NCI-H1694 treated with DMSO at 0.1 percent for 48 hours (cell line): ENCODE measurements at places on chromosomes 6 and 20.

DNA sequence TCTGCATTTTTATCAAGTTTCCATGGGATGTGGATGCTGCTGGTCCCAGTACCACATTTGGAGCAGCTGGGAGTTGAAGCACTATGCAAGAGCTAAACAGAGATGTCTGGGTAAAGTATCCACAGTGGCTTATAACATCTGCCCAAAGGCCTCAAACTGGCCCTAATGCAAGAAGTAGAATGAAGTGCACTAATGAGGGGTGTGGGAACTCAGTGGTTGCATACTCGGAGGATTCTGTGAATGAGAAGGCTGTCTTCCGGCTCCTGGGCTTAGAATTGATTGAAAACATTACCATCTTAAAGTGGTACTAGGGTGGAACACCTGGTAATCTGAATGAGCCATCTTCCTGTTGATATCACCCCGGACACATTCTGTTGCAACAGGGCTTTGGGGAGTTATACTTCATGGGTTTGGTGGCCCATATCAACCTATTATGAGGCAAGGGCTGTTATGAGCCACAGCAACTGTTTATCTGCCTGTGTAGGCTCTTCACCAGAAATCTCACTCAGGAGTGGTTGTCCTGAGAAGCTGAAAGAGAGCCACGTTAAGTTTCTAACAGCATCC lies 54.7 kb upstream of the SNRPB2 start:
- no peak for DNase-seq

DNA sequence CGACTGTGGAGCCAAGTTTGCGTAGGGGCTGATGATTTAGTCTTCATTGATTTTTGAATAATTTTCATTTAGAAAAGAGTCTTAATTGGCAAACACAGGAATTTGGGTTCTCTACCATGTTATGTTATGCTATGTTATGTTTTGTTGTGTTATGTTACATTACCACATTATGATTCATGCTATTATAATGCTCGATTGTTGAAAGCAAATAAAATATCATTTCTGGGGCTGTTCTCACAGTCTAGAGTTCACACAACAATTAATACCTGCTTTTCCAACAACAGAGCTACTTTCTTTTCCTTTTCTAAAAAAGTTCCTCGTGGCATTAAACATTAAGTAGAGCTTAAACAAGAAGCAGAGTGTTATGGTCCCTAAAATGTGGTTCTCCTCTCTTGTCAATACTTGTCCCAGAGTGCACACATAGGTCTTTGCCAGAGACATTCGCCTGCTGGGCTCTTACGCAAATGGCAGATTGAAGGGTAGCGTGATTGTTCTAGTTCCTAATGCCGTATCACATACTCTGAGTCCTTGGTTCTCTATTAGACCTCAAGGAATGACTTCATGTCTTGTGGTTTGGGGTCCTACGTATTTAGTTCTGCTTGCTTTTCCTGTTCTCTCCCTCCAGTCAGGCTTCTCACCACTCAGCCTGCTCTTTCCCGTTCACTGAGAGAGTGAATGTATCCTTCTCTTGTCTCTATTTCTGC lies 370.3 kb downstream of the CD109 start:
- DNase-seq, result no peak

DNA sequence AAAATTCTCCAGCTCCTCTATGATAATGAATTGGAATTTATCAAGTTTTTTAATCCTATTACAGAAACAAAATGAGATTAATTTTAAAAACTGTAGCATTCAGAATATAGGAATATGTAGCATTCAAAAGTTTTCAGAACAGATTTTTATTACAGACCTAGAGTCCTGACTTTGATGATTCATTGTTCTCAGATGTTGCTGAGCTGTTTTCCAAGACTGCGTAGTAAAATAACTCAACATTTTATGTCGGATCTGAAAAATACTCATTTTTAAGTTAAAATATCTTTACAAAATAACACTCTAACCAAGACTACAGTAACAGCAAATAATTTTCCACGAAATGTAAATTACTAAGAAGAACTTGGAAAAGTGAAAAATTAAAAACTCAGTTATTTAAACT lies 67.1 kb downstream of the SYCP2 start:
- DNase-seq, result no peak

DNA sequence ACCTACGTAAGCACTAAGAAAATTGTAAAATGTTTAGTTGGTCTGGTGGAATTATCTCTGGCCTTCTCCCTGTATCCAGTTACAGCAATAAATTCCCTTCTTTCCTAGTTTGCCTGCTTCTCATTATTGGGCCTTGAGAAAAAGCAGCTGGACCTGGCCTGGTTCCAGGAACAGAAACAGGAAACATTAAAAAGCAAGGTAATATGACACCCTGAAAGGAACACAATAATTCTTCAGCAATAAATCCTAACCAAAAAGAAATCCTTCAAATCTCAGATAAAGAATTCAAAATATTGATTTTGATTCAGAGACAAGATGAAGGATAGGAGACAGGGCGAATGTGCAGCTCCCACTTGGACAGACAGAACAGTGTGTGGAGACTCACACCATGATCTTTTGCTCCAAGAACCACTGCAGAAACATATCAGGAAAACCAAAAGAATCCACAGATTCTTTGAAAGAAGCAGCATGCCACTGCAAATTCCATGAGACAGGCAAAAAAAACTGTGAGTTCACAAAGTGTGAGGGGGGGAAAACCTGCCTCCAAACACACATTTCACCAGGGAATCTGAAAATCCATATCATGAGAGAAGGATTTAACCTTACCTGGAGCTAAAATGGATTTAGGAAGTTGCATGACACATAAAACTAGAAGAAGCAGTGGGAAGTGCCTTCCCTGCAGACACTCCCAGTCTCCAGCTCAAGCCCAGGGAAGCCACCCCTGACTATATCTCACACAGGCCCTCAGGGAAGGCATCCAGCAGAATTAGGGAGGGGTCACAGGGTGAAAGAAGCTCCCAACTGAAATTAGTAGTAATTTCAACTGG lies 28.9 kb downstream of the TREM1 start:
- no peak for DNase-seq

DNA sequence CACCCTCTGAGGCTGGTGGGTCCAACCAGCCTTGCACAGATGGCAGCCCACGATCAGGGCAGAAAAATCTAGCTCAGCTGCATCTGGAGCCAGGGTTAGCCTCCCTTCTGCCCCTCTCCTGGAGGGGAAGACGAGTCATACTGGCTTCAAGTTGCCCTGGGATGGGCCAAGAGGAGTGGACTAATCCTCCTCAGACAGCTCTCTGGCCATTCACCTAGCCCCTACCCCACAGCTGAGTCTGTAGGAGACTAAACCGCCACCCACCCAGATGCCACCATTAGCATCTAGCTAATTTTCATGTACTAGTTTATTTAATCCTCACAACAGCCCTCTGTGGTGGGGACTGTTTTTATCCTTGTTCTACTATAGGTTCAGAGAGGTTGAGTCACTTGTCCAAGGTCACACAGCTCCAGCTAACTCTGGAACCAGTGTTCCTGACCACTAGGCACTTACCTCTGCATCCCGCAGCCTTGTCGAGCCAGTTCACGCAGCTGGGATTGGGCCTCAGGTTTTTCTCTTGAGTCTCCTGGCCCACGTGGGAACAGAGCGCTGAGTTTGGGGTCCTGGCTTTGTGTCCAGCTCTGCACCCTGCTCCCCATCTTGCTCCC lies 48.5 kb upstream of the CCDC167 start:
- DNase-seq, result no peak

GRCh38 chr6:118784641-118785164 lies 109.2 kb upstream of the ASF1A start:
- DNase-seq, result no peak

- DNase-seq, result no peak
Observed at GRCh38 chr6:9360881-9361280, 925.5 kb upstream of the SLC35B3 start.

GRCh38 chr6:783966-784735 lies 91.2 kb upstream of the EXOC2 start:
- DNase-seq, result no peak

DNA sequence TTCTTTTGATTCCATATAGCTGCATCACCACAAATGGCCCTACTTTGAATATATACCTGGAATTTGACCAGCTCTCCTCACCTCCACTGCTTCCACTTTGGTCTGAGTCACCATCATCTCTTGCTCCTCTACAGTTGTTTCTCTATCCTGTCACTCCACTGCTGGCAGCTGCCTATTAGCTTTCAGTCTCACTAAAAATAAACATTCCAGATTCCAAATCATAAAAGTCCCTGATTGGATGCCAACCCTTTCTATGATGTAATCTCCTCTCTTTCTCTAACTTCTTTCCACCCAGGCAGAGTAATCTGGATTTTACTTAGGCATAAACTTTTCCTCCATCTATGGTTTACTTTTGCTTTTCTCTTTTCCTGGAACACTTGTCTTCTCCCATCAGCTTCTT lies 49.1 kb downstream of the RFPL4B start:
- DNase-seq, result no peak

- DNase-seq, result no peak
Observed at GRCh38 chr6:138550346-138550767, 51.1 kb upstream of the NHSL1 start.

DNA sequence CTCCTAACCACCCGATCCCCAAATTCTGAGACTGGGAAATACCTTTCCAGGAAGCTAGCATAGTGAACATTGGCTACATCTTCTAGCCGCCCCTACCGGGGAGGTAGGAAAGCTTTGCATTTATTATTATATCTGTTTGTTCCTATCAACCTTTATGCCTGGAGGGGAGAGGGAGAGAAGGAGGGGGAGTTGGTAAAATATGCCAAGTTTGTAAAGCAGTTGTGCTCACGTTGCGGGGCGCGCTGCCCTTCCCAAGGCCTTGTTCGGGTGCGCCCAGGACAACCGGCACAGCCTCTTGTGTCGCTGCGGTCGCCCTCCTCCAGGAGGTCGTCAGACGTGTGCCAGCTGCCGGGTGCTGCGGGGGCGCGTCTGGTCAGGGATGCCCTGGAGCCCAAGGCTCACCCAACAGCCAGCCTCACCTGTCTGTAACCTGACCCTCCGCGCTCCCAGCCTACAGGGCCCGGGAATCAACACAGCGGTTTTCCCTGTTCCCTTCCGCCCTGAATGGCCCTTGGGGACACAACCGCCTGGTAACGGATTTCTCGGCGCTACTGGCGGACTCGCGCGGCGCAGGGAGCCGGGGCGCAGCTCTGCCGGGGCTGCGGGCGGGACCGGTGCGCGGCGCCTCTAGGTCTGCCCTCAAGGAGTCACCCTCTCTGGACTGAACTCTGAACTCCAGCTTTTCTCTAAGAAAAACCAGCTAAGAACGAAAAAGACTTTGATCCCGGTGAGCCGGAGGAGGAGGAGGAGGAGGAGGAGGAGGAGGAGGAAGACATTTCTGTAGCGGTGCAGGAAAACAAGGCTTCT lies 1.1 kb upstream of the OVOL2 start:
- DNase-seq, result no peak

DNA sequence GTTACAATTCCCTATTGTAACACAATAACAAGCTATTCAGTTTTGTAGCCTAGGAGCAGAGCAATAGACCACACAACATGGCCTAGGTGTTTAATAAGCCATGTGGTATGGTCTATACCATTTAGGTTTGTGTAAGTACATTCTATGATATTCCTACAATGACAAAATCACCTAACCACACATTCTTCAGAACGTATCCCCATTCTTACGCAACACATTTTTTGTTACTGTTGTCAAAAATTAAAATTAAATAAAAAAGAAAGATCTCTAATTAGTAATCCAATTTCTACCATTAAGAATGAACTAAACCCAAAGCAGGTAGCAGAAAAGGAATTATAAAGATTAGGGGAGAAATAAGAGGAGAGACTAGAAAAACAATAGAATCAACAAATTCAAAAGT lies 44.0 kb downstream of the RANBP9 start:
- no peak for DNase-seq

DNA sequence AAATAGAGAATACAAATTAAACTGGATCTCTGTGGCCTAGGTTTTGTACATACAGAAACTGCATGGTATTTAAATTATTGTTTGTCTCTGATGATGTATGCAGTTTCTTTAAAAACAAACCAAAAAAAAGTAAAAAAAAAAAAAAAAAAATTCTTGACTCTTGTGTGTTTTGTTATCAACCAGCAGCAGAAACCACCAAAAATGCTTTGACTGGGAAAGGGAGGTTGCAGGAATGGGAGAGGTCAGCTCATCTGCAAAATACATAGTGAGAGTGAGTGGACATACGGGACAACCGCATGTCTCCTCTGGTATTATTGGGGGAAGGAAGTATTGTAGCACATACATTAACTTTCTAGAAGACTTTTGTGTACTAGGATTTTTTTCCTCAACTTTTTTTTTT lies 38.0 kb downstream of the TBC1D7 start:
- DNase-seq, result no peak

- peak; percentile 92 for DNase-seq
Observed at GRCh38 chr20:5835321-5835821, 85.2 kb downstream of the SHLD1 start.

- DNase-seq, result no peak
Observed at GRCh38 chr20:36418711-36419110, 112.6 kb downstream of the DLGAP4 start.

GRCh38 chr20:8357703-8358102 lies 225.6 kb downstream of the PLCB1 start:
- DNase-seq, result no peak

DNA sequence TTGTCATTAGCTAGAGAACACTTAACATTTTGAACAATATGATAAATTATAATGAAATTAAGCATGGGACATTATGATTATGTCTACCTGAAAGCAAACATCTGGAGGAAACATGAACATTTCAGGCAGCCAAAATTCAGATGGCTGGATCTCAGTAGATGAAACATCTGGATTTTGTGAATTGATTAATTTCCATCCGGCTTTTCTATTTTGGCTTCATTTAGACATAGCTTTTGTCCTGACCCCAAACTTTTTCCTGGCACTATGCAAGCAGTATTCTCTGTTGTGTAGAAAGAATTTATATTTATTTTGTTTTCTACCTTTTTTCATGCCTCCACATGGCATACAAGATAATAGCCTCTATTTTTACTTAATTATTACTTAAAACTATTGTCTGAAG lies 186.3 kb downstream of the OGFRL1 start:
- DNase-seq, result no peak

DNA sequence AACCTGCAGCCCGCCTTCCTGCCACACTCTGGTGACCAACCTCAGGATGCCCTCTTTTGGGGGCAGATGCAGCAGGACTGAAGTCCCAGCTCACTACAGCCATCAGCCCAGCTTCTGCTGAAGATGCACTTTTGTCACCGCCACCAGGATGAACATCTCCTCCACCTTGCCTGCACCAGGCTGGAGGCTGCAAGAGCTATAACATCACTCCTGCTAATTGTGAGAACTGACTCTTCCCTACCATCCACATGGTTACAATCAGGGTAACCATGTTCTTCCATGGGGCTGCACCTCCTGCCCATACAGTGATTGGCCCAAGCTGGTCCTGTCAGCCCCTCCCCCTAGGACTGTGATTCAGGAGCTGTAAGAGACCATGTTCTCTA lies 2.0 kb upstream of the ACTL10 start:
- DNase-seq, result no peak

GRCh38 chr20:10236540-10237533 lies 18.2 kb downstream of the SNAP25 start:
- DNase-seq, result no peak

GRCh38 chr6:138803861-138804260 lies 8.0 kb downstream of the ECT2L start:
- no peak for DNase-seq

DNA sequence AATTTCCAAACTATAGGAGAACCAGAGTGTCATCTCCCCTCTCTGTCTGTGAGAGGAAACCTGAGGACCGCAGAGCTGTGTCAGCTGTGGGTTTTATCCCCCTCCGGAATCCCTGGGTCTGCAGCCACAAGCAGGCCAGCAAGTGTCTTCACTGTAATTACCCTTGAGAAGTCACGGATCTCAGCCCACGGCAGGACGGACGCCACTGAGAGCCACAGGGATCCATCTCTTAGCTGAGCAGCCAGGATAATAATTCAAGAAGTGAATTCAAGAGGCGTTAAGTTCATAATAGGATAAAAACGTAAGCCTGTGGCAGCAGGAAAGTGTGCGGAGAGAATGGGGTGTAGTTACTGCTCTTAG lies 37.0 kb downstream of the DLL1 start:
- no peak for DNase-seq
